Activated naive CD4-positive, alpha-beta T cell treated with anti-CD3 and anti-CD28 coated beads for 36 hours (primary cell): ENCODE measurements at places on chromosomes 13 and 19. TPM values are rescaled to one million over a fixed set of nuclear protein-coding genes. Genes with fewer than 3 reads are reported as not detected.

ZNF155 gene
- 3.1 TPM for total RNA-seq

GPC5 gene
- 0.40 TPM for total RNA-seq

MBD3L2 gene
- total RNA-seq, result not detected

KL gene
- 0.49 TPM for total RNA-seq

DNA sequence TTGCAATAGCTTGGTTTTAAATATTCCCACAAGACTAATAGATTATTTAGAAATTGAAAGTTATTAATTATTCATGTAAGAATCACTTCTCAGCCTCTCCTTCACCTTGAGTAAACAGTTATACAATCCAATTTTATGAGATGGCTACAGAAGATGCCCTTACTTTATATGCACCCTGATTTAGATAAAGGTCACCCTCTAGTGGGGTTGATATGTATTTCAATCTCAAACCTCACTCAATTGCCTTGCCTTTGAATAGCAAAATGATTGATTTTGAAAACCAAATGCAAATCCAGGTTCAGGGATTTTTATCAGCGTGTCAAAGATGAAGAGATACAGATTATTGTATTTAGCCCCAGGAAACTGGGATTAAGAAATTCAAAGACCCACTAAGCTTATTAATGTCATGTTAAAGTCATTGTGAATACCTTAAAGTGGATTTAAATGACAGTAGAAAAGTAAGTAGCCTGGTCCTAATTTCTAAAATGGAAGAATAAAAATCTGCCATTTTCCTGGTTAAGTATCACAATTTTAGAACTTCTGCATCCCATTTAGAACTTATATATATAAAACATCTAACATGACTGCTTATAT lies 305.1 kb downstream of the ITGBL1 start:
- no peak overlapping the region for H3K27ac ChIP-seq
- no peaks in the 10 kb centered on the region for H3K36me3 ChIP-seq
- H3K4me3 ChIP-seq, result no peak overlapping the region
- peaks cover 12% of the 10 kb centered on the region for H3K27me3 ChIP-seq

- H3K4me1 ChIP-seq, result no peaks in the 10 kb centered on the region
- no peak for DNase-seq
- H3K27ac ChIP-seq, result no peak overlapping the region
- H3K4me3 ChIP-seq, result no peak overlapping the region
Measured at GRCh38 chr19:19338082-19338481, 17.5 kb downstream of the MAU2 start.

DNA sequence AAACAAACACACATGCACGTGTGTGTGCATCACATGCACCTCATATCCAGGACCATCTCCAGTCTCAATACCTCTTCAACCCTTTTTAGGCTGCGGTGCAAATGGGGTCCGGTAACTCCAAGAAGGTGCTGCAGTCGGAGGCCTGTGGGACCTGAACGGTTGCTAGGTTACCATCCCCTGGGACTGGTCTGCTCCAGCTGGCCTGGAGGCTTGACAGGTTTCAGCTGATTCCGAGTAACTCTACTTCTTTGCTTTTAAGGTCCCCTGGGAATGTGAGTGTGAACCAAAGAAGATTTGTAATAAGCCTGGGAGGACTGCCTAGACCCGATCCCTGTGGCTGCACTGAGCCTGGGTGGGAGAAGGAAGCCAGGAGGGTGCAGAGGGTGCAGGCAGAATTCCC lies 117.5 kb downstream of the CCNA1 start:
- H3K36me3 ChIP-seq, result no peaks in the 10 kb centered on the region
- peaks cover 6% of the 10 kb centered on the region for H3K27me3 ChIP-seq
- no peak overlapping the region for H3K27ac ChIP-seq
- no peak overlapping the region for H3K4me3 ChIP-seq
- DNase-seq, result no peak

DNA sequence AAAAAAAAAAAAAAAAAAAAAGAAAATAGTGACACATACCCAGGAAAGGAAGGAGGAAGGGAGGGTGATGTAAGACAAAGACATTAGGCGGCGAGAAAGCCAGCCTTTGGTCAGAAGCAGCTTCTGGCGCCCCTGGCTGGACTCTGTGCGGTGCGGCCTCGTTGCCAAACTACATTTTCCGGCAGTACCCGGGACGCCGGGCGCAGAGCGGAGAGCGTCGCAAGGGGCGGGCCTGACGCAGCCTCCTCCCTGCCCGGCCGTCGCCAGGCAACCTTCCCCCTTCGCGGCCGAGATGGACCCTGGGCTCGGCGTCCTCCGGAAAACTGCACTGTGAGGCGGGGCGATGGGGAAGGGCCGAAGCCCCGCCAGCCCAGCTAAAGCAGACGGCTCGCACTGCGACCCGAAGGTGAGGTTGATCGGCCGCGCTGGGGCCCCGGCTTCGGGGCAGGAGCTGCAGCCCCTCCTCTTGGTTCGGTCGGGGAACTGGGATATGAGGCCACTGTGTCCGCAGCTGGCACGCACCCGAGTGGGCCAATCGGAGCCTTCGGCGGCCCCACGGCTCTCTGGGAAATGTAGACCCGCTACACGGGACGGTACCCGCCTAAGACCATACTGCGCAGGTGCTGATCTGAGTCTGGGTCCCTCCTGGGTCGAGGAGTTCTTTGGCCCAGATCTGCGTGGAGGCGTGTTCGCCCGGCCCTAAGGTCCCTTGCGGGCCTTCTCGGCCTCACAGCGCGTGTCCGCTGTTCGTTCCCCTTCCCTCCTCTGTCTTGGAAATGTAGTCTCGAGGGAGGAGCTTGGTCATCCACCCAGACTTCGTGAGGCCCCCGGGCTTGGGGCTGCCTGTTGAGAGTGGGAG lies 2.3 kb upstream of the MZF1 start:
- peak; percentile 88 for DNase-seq
- H3K27ac ChIP-seq, result peak overlapping the region; percentile 81
- peaks cover 4% of the 10 kb centered on the region for H3K36me3 ChIP-seq
- H3K4me3 ChIP-seq, result peak overlapping the region; percentile 96

GRCh38 chr13:46595136-46595884 lies 42.3 kb downstream of the LRCH1 start:
- no peak overlapping the region for H3K27ac ChIP-seq
- H3K4me1 ChIP-seq, result peaks cover 80% of the 10 kb centered on the region
- H3K4me3 ChIP-seq, result no peak overlapping the region
- no peaks in the 10 kb centered on the region for H3K36me3 ChIP-seq
- H3K27me3 ChIP-seq, result no peaks in the 10 kb centered on the region

DNA sequence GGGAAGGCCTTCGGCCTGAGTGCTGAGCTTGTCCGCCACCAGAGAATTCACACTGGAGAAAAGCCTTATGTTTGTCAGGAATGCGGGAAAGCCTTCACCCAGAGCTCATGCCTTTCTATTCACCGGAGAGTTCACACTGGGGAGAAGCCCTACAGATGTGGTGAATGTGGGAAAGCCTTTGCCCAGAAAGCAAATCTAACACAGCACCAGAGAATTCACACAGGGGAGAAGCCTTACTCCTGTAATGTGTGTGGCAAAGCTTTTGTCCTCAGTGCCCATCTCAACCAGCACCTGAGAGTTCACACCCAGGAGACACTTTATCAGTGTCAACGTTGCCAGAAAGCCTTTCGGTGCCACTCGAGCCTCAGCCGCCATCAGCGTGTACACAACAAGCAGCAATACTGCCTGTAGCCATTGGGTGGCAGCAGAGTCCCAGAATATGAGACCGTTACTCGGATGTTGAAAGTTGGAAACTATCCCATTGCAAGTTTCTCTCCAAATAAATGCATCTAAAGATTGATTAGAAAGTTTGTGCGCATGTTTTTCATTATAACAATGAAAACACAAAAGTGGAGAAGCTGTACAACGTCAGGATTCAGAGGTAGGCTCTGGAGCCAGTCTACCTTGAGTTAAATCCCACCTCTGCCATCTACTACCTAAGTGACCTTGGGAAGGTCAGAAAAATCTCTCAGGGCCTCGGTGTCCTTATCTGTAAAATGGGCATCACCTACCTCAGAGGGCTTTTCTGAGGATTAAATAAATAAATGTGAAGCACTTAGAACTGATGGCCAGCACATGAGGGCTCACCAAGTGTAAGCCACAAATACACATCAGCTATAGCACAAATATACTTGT lies 21.1 kb downstream of the ZNF473 start:
- peaks cover 11% of the 10 kb centered on the region for H3K4me1 ChIP-seq
- no peak overlapping the region for H3K4me3 ChIP-seq
- peaks cover 1% of the 10 kb centered on the region for H3K27me3 ChIP-seq
- peaks cover 60% of the 10 kb centered on the region for H3K36me3 ChIP-seq

GRCh38 chr19:6800991-6801484 lies 28.5 kb downstream of the VAV1 start:
- peak overlapping the region; percentile 89 for H3K27ac ChIP-seq
- peaks cover 24% of the 10 kb centered on the region for H3K36me3 ChIP-seq
- peaks cover 66% of the 10 kb centered on the region for H3K4me1 ChIP-seq
- H3K27me3 ChIP-seq, result no peaks in the 10 kb centered on the region

DNA sequence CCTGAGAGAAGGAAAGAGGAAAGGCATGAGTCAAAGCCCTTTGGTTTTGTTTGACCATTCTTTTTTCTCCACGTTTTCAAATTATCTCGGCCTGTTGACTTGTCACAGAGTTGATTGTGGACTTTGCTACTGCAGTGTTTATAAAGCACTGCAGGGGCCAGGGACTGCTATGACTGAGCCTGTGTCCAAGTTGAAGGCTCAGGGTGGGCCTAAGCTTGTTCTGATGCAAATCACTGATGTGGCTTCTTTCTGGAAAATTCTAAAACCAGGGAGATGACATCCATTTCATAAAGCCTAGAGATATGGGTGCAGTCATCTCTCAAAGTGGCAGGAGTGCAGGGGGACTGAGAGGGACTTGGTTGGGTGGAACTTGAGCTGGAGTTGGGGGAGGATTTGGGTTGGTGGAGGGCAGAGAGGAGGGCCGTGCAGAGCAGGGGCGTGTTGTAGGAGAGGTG lies 1.2 kb upstream of the CXCL17 start:
- H3K27ac ChIP-seq, result no peak overlapping the region
- DNase-seq, result no peak
- H3K4me3 ChIP-seq, result no peak overlapping the region
- no peaks in the 10 kb centered on the region for H3K27me3 ChIP-seq

- peaks cover 23% of the 10 kb centered on the region for H3K36me3 ChIP-seq
- no peaks in the 10 kb centered on the region for H3K27me3 ChIP-seq
- H3K4me3 ChIP-seq, result no peak overlapping the region
- H3K4me1 ChIP-seq, result peaks cover 16% of the 10 kb centered on the region
Measured at GRCh38 chr19:47381653-47382279, 32.7 kb downstream of the DHX34 start.

- DNase-seq, result no peak
- no peaks in the 10 kb centered on the region for H3K27me3 ChIP-seq
- no peak overlapping the region for H3K27ac ChIP-seq
- no peak overlapping the region for H3K4me3 ChIP-seq
Measured at GRCh38 chr19:13666165-13666564, 98.2 kb upstream of the MRI1 start.

DNA sequence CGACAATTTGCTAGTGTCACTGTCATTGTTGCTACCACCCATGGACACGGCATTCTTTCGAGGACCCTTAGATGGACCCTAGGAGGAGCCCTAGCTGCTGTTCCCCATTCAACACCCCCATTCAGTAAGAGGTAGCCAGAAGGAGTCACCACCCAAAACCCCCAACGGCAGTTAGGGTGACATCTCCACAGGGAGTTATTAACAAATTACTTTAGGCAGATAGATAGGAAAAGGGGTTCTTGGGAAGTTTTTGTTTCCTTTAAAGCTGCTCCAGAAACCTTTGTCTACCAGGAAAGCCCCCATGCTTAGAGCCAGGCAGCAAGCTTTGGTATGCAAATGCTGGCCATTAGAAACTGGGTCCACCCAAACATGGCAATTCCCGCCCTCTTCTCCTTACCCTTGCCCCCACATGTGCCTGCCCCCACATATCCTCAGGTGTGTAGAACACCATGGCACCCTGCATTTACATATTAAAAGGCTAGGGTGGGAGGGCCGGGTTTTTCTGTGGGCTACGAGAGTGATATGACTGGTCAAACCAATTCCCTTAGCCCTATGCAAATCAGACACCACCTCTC lies 190.9 kb downstream of the SLITRK6 start:
- no peak for DNase-seq
- no peaks in the 10 kb centered on the region for H3K4me1 ChIP-seq
- H3K4me3 ChIP-seq, result no peak overlapping the region
- H3K27me3 ChIP-seq, result no peaks in the 10 kb centered on the region
- no peaks in the 10 kb centered on the region for H3K36me3 ChIP-seq
- no peak overlapping the region for H3K27ac ChIP-seq

- DNase-seq, result no peak
- H3K4me3 ChIP-seq, result no peak overlapping the region
- no peaks in the 10 kb centered on the region for H3K4me1 ChIP-seq
- H3K27ac ChIP-seq, result no peak overlapping the region
- no peaks in the 10 kb centered on the region for H3K27me3 ChIP-seq
- peaks cover 10% of the 10 kb centered on the region for H3K36me3 ChIP-seq
Measured at GRCh38 chr19:48379058-48379457, 12.3 kb downstream of the KDELR1 start.
